ENCODE measurements at places on chromosomes 7 and 10.

DNA sequence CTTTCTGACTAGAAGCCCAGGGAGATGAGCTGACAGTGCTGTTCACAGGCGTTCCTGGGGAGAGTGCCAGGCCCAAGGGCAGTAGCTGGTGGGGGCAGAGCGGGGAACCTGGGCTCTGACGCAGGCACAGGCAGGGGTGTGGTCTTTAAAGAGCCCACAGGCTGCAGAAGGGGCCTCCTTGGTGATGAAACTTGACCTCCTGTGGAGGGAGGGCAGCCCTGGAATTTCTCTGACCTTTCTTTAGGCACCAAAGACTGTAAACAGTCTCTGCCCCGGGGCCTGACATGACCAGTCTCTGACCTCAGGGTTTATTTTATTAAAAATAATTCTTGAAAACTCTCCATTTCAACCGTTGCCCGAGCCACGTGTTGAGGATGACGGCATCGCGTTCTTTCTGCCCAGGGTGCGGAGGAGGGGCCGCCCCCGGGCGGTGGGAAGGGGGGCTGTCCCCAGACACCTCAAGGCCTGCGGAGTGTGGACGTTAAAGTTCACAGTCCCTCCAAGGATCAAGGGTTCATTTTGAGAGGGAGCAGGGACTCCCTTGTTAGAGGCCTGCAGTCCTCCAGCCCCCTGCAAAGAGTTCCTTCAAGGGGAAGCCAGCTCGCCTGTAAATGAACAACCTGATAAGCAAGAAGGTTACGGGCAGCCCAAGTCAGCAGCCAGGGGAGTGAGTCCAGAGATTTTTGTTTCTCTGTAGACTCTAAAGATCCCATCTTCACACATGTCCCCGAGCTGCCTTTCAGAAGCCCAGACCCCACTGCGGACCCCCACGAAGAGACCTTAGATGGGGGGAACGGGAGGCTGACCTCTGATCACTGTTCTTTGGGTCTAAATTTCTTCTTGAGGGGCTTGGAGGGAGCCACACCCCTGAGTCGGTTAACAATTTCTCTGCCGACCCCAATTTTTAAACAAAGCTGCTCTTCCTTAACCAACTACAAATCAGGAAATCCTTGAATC lies 128.9 kb downstream of the VIPR2 start:
- DNase-seq: no peak

DNA sequence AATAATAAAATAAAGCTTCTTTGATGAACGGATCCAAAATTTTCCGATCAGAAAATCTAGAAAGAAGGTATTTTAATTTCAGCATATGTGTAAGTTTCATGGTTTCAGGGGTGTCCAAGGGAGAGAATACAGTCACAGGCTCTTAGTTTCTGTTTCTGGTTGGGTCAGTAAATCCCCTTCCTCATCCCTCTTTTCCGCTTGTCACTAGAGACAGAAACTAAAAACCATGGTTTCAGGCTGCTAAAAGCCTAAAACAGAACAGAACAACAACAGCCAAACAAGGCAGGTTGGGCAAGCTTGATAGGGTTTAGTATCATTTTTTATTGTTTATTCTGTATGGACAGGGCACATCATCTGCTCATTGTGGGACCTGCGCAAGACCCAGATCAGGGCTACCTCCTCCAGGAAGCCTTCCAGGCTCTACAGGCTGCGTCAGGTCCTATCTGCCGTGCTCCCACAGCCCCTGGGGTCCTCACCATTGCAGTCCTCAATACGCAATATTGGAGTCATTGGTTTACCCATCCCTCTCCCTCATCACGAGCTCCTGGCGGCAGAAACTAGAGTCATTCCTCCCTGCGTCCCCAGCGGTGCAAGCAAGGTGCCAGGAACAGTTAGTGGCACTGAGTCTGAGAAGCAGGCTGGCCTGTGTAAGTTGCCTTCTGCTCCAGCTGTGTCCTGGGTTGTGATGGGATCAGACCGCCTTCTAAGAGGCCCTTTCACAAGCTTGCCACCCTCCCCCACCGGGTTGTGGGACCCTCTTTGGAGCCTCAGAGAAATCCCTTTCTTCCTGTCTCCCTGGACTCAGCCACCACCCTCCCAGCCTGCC lies 70.2 kb upstream of the CUX1 start:
- DNase-seq: no peak

- DNase-seq: no peak
Observed at GRCh38 chr7:17743316-17743715, 197.0 kb downstream of the SNX13 start.

- DNase-seq: no peak
Observed at GRCh38 chr10:68700197-68700596, 20.8 kb upstream of the CCAR1 start.

GRCh38 chr7:73429215-73429614 lies 4.4 kb upstream of the FZD9 start:
- DNase-seq: no peak

DNA sequence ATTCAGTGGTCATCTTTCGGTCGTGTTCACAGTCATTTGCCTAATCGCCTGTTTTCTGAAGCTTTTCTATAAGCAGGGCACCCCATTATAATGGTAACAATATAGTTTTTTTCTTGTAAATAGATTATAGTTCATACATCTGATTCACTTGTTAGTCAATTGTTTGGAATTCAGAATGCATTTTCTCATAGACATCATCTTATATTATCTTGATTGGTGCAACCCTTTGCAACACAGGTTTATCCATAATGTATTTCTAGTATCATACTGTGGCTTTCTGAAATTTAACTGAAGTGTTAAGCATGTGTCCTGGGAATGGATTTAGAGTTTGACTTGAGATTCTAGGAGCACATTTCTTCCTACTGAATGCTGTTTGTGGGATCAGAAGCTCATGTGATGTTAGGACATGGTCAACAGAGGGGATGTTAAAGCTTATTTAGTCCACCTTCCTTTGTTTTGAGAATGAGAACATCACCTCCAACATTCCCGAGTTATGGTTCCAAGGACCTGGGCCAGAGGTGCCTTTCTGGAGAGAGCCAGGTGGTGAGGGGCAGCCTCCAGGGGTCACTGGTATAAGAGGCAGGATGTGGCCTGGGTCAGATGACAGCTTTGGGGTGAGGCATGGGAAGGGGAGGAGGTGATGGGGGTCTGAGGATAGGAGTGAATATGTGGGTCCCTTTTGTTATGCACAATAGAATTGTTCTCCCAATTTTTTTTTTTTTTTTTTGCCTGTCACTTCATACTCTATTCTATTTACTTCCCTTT lies 415.6 kb downstream of the EXOC4 start:
- DNase-seq: no peak

DNA sequence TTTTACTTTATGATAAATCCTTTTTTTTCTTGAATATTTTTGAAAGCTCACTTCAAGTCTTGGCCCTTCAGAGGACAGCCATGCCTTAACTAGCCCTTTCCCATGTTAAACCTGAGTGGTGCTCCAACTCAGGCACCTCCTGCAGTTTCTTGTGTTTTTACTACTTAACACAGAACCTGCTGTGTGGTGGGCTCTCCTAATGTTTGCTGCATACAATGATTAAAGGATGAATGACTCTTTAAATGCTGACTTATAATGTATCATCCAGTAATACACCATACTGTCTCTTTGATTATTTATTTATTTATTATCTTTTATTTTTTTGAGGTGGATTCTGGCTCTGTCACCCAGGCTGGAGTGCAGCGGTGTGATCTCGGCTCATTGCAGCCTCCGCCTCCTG lies 179.4 kb downstream of the SEMA3E start:
- DNase-seq: no peak

DNA sequence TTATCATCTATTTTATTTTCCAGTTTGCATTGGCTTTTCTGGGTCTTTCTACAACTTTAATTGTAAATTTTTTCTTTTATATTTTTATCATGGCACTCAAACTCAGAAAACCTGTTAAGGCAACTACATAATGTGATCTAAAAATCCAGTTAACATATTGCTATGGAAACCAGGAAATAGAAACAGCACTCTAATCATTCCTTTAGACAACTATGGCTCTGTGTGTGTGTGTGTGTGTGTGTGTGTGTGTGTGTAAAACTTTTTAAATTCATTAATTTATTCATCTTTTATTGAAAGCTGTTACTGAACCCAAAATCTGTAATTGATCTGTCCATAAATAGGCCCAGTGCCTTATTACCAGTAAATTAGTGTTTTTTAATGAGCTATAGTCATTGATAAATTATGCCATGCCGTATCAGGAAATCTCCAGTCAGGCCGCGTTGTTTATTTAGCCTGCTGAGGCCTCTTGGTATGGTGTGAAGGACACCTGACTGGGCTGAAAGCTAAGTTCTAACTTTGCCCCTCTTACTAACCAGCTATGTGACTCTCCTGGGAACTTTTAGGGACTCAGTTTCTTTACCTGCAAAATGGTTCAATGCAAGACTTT lies 1.5 kb upstream of the MET start:
- no peak for DNase-seq

DNA sequence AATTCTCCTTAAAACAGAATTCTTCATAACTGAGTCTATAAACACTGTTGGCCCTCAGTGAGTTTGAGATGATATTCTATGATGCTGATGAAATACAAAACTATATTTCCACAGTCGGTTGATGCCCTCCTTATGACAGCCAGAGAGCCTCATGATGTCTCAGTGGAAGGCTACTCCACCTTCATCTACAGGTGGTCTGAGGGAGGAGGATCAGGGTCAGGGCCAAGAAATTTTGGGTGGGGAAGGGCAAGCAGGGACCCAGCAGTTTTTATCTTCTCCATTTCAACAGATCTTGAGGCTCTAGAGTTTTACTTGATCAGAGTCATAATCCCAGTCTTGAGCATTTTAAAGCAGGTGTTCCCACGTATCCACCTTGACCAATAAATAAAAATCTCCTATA lies 90.8 kb downstream of the CCDC71L start:
- no peak for DNase-seq

DNA sequence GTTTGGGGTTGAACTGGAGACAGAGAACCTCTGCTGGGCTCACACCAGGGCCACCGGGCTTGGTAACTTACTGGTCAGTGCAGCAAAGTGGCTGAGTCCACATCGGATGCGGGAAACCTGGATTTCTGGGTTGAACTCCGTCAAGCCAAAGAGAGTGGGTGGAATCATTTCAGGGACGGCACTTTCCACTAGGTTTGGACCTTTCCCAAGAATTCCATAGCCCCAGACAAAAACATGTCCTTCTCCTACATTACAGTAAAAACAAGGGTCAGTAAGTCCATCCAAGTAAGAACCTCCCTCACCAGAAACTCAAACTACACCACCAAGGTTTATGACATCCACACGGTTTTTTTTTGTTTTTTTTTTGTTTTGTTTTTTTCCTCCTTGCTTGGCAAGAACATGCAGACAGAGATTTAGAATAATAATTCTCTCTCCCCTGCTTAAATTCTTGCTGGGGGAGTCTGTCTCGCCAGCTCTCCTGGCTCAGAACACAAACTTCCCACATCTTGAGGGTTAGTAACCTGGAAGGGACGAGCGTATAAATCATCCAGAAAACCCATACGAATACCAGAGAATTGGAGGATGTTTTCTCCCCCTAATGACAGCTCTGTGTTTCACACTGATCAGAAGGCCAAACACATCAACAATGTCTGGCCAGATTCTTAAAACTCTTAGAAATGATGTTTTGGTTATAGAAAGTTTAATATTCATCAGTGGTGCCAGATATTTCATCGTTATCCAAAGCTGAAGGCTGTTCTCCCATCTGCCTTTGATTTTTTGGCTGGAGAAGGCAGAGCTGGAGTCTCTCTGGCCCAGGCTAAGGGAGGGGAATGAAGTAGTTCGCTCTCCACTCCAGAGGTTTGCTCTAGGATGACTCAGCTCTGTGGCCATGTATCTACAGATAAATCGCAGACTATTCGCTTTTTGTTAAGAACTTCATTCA lies 17.5 kb downstream of the RCC1L start:
- no peak for DNase-seq

- DNase-seq: no peak
Observed at GRCh38 chr7:124934841-124935240, 5.2 kb upstream of the POT1 start.

DNA sequence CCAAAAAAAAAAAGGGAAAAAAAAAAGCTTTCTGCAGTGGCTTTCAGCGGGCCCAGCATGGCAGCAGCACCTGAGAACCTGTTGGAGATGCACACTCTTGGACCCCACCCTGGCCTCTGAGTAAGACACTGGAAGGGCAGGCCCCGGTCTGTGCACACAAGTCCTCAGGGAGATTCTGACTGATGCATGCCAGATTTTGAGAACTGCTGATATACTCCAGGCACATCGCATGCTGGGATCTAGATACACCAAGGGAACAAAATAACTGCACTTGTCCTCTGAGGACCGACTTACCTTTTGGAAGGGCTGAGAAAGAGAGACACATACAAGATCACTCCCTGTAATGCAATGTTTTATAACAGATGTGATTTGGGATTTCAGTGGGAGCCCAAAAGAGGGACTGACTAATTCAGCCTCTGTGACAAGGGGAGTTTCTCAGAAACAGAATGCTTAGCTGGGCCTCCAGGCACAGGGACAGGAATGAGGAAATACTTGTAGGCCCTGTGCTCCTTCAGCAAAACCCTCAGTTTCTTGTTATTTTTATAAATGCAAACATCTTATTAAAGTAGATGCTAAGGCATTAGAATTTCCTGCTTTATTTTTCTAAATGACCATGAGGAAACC lies 8.2 kb downstream of the EGFR start:
- no peak for DNase-seq

GRCh38 chr10:102208311-102209035 lies 17.6 kb upstream of the ELOVL3 start:
- DNase-seq: no peak

DNA sequence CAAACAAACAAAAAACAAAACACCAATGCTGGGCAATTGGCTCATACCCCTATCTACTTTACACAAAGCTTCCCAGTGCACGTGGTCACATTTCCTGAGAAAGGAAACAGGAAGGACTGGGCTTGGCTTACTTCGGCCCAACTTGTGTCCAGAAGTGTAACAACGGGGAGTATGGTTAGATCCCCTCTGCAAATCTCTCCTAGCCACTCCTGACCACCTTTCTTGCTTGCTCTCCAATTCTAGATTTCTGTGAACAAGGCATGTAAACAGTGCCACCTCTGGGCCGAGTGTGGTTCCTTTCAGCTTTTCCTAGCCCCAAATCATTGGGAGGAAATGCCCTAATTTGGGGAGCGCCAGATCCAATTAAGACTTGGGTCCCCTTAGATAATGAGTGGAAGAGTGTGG lies 21.0 kb upstream of the FRAT2 start:
- no peak for DNase-seq

DNA sequence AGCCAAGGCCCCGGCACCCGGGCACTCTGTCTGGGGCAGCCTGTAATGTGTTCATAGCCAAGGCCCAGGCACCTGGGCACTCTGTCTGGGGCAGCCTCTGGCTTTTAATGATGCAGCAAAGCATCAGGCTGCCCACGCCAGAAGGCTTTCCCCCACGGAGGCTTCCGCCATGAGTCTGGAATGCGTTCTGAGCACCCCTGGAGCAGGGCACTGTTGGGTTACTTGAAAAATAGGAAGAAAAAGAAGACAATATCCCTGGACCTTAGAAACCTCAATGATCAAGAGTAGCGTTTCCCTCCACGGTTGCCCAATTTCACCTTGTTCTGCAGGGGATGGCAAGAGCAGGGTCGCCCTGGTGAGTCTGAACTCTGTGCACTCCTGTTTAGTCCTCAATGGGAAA lies 565.0 kb downstream of the PTPRN2 start:
- no peak for DNase-seq
